ENCODE measurements at places on chromosomes 7 and 10.

DNA sequence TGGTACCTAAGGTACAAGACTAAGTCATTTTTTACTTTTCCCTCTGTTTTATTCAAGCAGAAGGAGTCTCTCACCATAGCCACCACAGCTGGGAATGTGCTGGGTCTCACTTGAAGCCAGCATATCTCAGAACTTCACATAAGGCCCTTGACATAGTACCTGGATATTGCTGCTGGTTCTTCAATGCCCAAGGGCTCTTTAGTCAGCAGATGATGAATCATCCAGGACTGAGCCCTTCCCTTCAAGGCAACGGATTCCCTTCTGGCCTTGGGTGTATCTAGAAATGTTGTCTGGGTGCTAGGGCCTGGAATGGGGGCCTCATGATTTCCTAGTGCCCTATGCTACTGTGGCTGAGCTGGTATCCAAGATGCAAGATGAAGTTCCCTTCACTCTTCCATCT, 93.9 kb downstream of the ADCYAP1R1 start:
- DNase-seq = no peak

GRCh38 chr10:130804281-130804680, 507.2 kb downstream of the TCERG1L start:
- DNase-seq = no peak

DNA sequence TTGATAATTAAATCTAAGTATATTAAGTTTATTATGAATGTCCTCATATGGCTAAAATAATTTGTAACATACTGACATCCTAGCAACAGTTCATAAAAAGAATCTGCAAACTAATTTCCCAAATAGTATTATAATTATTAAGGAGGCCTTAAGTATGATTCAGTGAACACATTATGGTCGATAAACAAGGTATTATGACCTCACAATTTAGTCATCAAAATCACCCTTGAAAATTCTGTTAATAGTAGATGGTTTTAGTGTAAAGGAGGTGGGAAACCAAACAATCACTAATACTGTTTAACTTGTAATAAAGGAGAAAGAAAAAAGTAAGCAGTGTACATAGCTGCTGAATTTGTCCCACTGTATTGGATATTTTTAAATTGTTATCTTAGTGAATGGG, 2.1 kb downstream of the ETV1 start:
- no peak for DNase-seq

DNA sequence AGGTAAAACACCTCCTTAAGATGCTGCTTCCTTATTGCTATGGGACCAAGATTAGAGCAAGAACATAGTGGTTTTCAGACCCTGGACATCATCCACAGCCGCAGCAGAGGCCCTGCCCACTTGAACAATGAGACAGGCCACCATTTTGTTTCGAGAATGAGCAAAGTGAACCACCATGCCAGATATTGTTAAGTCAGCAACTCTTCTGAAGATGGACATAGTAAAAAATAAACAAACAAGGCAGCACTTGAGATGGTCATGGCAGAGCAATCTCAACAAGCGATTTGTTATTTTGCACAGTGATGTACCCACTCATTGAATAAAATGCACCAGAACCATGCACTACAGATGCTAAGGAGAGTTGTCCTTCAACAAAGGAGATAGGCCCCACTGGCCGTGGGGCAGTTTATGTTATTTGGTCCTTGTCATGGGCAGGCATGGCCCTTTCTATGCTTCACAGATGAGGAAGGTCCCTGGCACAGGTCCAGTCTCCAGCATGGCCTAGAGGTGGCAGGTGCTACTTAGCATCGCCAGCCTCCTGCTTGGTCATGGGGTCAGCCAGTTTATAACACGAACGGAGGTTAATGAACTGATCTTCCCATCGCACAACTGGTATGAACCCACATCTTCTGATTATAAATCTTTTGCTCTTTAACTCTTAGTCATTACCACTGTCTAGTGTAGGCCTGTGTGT, 44.1 kb downstream of the IKZF1 start:
- no peak for DNase-seq

DNA sequence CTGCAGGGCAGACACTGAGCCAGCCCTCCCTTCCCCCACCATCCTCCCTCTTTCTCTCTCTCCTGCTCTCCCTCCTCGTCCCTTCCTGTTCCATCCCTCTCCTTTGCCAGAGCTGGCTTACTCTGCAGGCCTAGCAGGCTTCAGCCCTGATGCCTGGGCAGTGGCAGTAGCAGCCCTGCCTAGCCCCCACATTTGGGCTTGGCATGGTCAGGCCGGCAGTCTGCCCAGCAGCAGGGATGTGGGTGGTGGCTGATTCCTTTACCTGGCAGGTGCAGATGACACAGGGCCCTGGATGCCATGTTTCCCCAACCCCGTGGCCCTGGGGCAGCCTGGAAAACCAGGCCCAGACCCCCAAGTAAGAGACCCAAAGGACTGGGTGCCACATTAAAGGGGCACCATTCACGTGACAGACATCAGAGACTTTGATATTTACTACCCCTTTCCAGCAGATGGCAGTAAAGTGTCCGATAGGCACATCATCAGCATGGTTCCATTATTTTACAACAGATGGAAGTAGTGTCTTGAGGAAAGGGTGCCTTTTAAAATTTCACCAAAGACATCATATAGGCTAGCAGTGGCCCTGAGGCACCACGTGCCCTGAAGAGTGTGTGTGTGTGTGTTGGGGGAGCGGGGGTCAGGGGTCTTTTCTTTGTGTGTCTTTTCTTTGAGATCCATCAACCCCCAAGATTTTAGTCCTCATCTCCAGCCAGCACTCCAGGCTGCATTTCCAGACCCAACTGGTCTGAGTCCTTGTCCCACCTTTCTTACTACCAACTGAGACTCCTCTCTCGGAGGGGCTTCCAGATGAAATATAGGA, 5.9 kb downstream of the KCP start:
- DNase-seq = peak; percentile 69

- no peak for DNase-seq
Observed at GRCh38 chr10:86104156-86104555, 262.4 kb downstream of the GRID1 start.

GRCh38 chr10:48509974-48510692, 94.7 kb downstream of the ARHGAP22 start:
- DNase-seq = peak; percentile 67

- DNase-seq = no peak
Observed at GRCh38 chr7:1452205-1452604, 7.1 kb downstream of the MICALL2 start.

- DNase-seq = peak; percentile 64
Observed at GRCh38 chr7:79453558-79454360, at the start of gene MAGI2. Gene MAGI2, minus strand, starts transcription at chr7:79453667. Its CDS starts 347 bp downstream, at chr7:79453320.

- DNase-seq = no peak
Observed at GRCh38 chr7:140616328-140616727, 24.3 kb downstream of the DENND2A start.

DNA sequence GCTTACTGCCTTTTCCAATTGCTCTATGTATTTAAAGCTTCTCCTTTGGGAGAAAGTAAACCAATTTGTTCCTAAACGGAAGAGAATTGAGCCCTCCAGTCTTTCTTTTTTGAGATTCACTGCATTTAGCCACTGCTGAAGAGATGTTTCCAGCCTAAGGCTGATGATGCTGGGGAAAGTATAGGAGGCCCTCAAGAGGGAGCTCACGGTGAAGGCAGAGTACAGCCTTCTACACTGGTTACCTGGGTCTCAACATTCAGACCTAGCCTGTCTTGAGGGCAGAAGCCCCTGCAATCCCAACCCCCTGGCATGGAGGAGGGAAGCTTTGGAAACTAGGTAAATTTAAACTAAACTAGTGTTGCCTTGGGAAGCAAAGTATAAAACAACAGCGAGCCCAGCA, 316.7 kb upstream of the TPK1 start:
- DNase-seq = peak; percentile 22

- DNase-seq = no peak
Observed at GRCh38 chr7:11182736-11183135, 209.1 kb downstream of the PHF14 start.

GRCh38 chr7:139699640-139700504, 77.9 kb downstream of the HIPK2 start:
- DNase-seq = peak; percentile 66

GRCh38 chr10:72315611-72316385, 38.9 kb downstream of the DNAJB12 start:
- no peak for DNase-seq

- DNase-seq = no peak
Observed at GRCh38 chr10:79115302-79115701, 46.5 kb downstream of the ZMIZ1 start.

- DNase-seq = no peak
Observed at GRCh38 chr7:151890355-151891004, 13.6 kb upstream of the PRKAG2 start.

- no peak for DNase-seq
Observed at GRCh38 chr7:80097756-80098155, 36.9 kb upstream of the GNAI1 start.

- no peak for DNase-seq
Observed at GRCh38 chr7:12303495-12303894, 92.4 kb downstream of the TMEM106B start.
